Cardiac septum (tissue), 1 donor: ENCODE measurements at places on chromosomes 6 and 20. TPM values are rescaled to one million over a fixed set of nuclear protein-coding genes. Genes with fewer than 3 reads are reported as not detected.

DNA sequence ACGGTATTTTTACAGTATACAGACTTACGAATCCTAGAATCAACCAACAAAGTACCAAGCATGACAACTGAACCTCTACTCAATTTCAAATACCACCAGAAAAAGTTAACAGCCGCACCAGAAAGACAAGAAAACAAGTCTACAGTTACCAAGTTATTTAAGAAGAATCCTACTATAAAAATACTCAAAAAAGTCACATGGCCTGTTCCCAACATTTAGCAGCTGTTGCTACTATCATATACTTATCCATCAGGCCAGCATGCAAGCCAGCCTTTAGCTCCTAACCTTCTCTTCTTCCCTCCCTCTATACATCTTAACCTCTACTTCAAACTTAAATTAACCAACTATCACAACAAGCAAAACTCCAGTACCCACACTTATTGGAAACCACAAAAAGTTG lies 1.9 kb downstream of the SYNCRIP start:
- DNase-seq: no peak

The CRISP3 gene
- total RNA-seq: 0.32 TPM

GRCh38 chr6:157853018-157853805 lies 30.2 kb downstream of the SNX9 start:
- no peak for DNase-seq

The RSPO3 gene
- 1.8 TPM for total RNA-seq

The RNGTT gene
- 7.9 TPM for total RNA-seq

The ECT2L gene
- 10.5 TPM for total RNA-seq

The CLDN20 gene
- not detected for total RNA-seq

The FAM83B gene
- total RNA-seq: 0.11 TPM

The LY6G5C gene
- 2.9 TPM for total RNA-seq

The GMPR gene
- 71.0 TPM for total RNA-seq

The DLL1 gene
- 6.4 TPM for total RNA-seq

The ANGPT4 gene
- total RNA-seq: not detected

- no peak for DNase-seq
Observed at GRCh38 chr20:9322661-9323060, 191.7 kb upstream of the LAMP5 start.

- no peak for DNase-seq
Observed at GRCh38 chr6:63997221-63997620, 361.6 kb downstream of the PHF3 start.

The PNPLA1 gene
- not detected for total RNA-seq

- DNase-seq: no peak
Observed at GRCh38 chr20:60009318-60009717, 51.1 kb downstream of the CDH26 start.

DNA sequence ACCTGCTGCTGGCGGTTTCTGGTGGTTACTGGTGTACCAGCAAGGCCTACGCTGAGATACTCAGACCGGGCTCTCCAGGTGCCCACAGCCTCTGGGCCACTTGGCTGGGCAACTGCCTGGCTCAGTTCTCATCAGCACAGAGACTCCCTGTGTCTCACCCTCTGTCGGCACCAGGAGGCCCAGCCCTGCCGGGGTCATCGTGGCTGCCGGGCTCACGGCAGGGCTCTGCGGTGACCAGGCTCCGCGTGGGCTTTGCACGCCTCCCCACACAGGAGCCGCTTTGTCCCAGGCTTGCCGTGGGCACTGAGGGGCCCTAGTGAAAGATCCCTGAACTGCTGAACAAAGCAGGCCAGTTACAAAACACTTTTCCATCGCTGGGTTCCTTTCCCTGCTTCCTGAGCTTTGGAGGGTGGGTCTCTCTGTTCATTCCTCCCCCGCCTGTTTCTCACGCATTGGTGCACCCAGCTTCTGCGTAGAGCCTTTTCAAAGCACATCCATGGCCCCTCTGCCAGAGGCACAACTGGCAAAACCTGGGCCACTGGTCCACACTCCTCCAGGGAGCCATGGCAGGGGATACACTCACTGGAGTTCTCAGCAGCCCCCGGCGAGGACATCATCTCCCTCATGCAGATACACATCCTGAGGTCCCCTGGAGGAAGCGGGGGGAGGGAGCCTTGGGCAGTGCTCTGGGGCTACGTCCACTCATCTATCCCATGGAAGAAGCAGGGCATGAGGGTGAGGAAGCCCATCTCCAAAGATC lies 117.0 kb downstream of the NFATC2 start:
- no peak for DNase-seq

The TSPO2 gene
- total RNA-seq: not detected

GRCh38 chr6:11585426-11586016 lies 48.0 kb downstream of the TMEM170B start:
- no peak for DNase-seq

DNA sequence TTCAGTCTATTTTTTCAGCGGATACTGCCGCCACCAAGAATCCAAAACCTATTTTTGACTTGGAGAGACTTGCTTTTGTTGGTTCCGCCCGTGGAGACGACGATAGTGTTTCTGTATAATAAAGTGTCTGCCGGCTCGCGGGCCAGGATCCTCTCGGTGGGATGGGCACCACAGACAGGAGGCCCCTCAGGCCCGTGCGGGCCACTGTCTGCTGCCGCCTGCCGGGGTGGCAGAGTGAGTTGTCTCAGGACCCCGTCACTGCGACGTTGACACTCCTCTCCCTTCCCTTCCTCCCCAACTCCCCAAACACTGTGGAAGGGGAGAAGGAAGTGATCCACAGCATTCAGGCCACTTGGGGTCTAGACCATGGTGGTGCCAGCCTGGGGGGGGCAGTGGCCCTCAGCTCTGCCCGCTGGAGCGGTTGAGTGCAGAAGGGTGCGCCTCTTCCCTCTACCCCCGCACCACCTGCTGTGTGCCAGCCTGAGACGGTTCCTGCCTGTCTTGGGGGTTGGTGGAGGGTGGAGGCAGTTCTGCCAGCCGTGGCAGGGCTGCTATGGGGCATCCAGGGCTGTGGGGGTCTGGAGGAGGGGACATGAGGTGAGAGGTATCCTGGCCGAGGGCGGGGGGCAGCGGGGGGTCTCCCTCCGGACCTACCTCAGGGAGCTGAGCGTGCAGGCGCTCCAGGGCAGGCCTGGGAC lies 17.5 kb downstream of the RBM38 start:
- DNase-seq: no peak

The ZC2HC1B gene
- total RNA-seq: not detected

The GJA1 gene
- total RNA-seq: 268 TPM

DNA sequence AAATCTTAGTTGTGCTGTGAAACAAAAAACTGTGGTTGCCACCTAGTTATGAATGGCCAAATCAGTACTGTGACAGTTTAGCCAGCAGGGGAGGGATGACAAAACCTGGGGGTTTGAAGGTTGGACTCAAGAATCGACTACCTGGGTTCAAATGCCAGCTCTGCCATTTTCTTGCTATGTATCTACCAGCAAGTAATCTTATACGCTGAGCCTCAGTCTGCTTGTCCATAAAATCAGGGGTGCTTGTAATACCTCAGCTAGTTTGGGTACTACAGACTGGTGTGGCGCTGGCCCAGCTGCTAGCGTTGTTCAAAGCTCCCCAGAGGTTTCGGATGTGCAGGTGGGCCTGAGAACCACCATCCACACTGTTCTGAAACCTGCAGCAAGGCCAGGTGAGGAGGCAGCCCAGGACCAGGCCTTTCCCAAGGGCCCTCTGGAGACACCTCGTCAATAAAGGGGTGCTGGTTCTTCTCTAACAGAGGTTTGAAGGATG lies 40.4 kb downstream of the TRAM2 start:
- no peak for DNase-seq

- DNase-seq: no peak
Observed at GRCh38 chr6:2183246-2183645, 62.2 kb downstream of the GMDS start.

DNA sequence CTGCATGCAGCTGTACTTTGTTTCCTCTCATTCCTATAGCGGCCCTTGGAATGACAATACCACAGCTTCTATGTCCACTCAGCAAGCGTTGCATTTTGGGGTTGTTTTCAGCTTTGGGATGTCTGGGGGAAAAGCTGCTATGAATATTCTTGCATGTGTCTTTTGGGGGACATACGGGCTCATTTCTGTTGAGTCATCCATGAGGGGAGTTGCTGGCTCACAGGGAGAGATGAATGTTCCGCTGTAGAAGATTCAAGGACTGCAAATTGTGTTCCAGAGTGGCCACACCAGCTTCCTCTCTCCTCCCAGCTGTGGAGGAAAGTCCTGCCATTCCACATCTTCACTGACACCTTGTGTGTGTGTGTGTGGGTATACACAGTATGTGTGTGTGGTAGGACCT lies 43.3 kb downstream of the TGM2 start:
- DNase-seq: no peak

The SESN1 gene
- 29.6 TPM for total RNA-seq

The C20orf141 gene
- total RNA-seq: not detected
